ENCODE measurements at places on chromosomes 2 and 18.

- no peak for DNase-seq
These were observed 2.0 kb upstream of the GAL3ST2 start for GRCh38 chr2:241774419-241775222.

- no peak for DNase-seq
These were observed 193.0 kb downstream of the TXNL1 start for GRCh38 chr18:56445422-56445821.

- no peak for DNase-seq
These were observed 383.4 kb upstream of the TRIB2 start for GRCh38 chr2:12333293-12333692.

GRCh38 chr2:128545829-128546228 is 227.2 kb upstream of the HS6ST1 start:
- DNase-seq = no peak

GRCh38 chr2:105660489-105660888 is 84.2 kb upstream of the NCK2 start:
- DNase-seq = no peak
